Activated T-cell treated with anti-CD3 and anti-CD28 coated beads, Interleukin-2, amount 50 U/mL, for 72 hours (primary cell): ENCODE measurements at places on chromosomes 16 and 17. TPM values are rescaled to one million over a fixed set of nuclear protein-coding genes. Genes with fewer than 3 reads are reported as not detected.

The HOXB4 gene
- total RNA-seq = 1.9 TPM

DNA sequence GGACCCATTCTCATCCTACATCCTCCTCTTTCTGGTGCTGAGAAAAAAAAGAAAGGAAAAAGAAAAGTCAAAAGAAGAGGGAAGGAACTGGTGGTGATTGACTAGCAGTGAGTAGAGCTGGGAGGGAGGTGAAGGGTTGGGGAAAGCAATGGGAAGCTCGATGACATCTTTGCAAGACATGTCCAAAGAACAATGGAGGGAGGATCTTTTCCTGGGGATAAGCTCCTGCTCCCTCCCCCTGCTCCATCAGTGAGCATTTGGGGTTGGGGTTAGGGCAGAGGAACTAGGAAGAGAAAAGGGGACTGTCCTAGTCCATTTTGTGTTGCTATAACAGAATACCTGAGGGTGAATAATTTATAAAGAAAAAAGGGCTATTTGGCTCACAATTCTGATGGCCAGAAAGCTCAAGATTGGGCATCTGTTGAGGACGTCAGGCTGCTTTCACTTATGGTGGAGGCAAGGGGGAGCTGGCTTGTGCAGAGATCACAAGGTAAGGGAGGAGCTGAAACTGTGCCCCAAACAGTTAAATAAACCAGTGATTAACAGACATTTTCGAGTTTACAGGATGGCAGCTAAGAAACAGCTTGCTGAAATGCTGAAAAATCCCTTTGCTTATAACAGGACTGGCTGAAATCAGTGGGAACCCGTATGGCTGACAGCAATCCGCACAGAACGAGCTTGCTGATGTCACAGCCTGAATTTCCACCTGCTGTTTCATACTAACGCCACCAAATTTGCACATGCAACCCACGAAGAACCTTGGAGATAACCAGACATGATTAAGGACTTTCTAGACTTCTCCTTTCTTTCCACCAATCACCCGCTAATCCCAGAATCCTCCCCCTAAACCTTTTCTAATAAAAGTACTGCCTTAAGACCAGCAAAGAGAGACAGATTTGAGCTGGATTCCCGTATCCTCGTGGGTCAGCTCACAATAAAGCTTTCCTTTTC lies 1.6 kb upstream of the ODF4 start:
- DNase-seq = no peak

GRCh38 chr17:32349503-32349853 lies 479 bp upstream of the ZNF207 start:
- DNase-seq = peak; percentile 23

The FGF11 gene
- 5.3 TPM for total RNA-seq

The TEKT3 gene
- total RNA-seq = not detected

DNA sequence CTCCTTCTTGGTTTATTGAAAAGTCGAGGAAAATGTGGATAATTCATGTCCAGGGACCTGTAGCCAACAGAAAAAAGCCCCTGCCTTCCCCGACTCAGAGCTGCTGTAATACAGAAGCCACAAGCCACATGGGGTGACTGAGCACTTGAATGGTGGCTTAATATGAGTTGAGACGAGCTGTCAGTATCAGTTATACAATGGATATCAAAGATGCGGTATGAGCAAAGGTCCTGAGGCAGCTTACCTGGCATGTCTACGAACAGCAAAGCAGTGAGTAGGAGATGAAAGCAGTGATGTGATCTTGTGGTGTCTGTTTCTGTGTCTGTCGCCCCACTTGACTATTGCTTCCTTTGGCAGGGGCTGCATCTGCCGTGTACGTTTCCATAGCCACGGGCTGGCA lies 12.2 kb upstream of the RMI2 start:
- peak; percentile 37 for DNase-seq
